Right kidney (tissue), 9 donors: ENCODE measurements at places on chromosomes 16 and 17.

DNA sequence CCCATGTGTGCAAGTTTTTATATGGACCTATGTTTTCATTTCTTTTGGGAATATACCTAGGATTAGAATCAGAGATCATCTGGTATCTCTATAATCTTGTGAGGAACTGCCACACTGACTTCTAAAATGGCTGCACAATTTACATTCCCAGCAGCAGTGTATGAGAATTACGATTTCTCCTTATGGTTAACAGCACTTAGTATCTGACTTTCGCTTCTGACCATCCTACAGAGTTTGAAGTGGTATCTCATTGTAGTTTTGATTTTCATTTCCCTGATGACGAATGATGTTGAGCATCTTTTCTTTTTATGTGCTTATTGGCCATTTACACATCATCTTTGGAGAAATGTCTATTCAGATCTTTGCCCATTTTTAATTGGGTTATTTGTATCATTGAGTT is 10.0 kb downstream of the C16orf96 start:
- DNase-seq, result no peak

- no peak for DNase-seq
These were observed 38.9 kb downstream of the KANSL1 start for GRCh38 chr17:46154151-46154816.

DNA sequence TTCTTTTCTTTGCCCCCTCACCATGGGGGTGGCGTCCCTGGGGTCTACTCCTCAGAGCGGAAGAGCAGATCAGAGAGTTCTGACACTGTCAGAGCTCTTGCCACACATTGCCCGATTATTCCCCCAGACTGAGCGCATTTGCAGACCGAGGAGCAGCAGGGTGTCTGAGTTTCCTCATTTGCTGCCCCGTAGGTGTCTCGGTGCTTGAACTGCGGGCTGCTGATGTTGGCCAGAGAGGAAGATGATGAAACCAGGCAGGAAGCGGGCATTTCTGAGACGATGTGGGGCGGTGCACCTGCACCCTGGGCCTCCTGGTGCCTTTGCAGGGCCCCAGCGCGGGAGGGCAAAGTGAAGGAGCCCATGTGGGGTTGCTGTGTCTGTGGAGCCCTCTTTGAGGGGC is 55.2 kb downstream of the ARSG start:
- DNase-seq, result no peak

DNA sequence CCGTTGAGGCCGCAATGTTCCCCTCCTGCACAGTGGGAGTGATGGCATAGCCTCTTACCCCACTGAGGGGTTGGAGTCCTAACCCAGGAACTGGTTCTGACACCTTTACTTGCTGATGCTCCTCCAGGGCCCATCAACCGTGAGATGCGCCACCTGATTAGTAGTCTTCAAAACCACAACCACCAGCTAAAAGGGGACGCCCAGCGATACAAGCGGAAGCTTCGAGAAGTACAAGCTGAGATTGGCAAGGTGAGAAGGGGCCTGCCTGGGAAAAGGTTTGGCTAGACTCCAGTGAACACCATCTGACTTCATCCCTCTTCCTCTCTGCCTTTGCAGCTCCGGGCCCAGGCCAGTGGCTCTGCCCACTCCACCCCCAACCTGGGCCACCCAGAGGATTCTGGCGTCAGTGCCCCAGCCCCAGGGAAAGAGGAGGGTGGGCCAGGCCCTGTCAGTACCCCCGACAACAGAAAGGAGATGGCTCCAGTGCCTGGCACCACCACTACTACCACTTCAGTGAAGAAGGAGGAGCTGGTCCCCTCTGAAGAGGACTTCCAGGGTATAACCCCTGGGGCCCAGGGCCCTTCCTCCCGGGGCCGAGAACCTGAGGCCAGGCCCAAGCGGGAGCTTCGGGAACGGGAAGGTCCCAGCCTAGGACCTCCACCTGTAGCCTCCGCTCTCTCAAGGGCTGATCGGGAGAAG is 5.8 kb downstream of the RNF40 start:
- no peak for DNase-seq

GRCh38 chr16:87098976-87099720 is 218.0 kb downstream of the C16orf95 start:
- DNase-seq, result peak; percentile 62

GRCh38 chr16:85577899-85578598 is 35.1 kb upstream of the GSE1 start:
- DNase-seq, result no peak

- no peak for DNase-seq
These were observed 36.0 kb downstream of the ZFP90 start for GRCh38 chr16:68575082-68575481.

DNA sequence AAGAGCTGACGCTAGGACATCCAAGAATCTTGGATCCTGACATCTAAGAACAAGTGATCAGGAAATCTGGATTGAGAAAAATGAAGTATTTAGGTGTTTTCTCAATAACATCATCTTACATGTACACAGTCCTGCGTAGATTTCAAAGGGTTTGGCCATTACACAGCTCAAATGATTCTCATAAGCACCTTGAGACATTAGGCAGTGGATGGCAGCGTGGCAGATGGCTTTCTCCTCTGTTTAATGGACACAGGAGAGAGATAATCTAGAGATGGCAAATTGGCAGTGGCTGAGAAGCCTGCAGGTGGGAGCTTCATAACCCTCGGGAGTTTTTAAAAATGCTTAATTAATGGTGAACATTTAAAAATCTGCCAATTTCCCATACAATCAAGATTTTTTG is 137.5 kb downstream of the ZFHX3 start:
- DNase-seq, result no peak

DNA sequence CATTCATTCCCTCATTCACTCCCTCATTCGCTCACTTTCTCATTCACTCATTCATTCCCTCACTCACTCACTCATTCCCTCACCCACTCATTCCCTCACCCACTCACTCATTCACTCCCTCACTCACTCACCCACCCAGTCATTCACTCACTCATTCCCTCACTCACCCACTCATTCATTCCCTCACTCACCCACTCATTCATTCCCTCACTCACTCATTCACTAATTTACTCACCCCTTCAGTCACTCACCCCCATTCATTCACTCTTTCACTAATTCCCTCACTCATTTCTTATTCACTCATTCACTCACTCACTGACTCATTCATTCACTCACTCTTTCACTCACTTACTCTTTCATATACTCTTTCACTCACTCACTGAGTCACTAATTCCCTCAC is 303.1 kb downstream of the C16orf95 start:
- DNase-seq, result no peak

- DNase-seq, result no peak
These were observed 18.5 kb downstream of the RGS9 start for GRCh38 chr17:65155622-65156021.

GRCh38 chr17:78383725-78384471 is 5.4 kb downstream of the PGS1 start:
- DNase-seq, result no peak

GRCh38 chr17:64920419-64921172 is 1.3 kb upstream of the LRRC37A3 start:
- DNase-seq, result peak; percentile 28

GRCh38 chr17:79137789-79138165 is 63.2 kb downstream of the ENGASE start:
- DNase-seq, result no peak

GRCh38 chr17:1697681-1698080 is 12.5 kb downstream of the TLCD2 start:
- no peak for DNase-seq

GRCh38 chr17:67111327-67111726 is 67.0 kb downstream of the CACNG1 start:
- DNase-seq, result no peak

DNA sequence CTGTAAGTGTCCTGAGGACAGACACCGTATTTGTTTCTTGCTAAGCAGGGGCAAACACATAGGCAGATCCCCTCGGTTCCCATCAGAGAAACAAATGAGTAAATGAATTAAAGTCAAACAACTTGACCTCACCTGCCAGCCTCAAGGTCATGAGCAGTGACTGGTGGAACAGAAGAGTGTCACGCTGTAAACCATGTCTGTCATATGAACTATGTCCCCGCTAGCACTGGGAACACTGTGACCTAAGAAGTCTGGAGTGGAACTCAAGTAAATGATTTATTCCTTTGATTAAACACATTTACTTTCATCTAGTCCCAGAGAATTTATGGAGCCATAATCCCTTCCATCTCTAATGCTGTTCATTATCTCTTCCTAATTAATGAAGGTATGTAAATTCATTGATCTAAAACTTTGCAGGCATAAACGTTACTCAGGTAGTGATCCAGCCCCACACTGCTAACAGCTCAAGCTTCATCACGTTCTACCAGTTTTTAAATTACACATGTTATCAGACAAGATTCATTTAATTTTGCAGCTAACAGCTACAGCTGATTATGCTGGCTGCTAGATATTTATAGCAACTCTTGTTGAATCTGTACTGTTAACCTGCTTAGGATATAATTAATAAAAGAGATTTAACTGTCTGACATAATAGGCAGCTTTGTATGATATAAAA is 38.7 kb downstream of the CPPED1 start:
- no peak for DNase-seq

DNA sequence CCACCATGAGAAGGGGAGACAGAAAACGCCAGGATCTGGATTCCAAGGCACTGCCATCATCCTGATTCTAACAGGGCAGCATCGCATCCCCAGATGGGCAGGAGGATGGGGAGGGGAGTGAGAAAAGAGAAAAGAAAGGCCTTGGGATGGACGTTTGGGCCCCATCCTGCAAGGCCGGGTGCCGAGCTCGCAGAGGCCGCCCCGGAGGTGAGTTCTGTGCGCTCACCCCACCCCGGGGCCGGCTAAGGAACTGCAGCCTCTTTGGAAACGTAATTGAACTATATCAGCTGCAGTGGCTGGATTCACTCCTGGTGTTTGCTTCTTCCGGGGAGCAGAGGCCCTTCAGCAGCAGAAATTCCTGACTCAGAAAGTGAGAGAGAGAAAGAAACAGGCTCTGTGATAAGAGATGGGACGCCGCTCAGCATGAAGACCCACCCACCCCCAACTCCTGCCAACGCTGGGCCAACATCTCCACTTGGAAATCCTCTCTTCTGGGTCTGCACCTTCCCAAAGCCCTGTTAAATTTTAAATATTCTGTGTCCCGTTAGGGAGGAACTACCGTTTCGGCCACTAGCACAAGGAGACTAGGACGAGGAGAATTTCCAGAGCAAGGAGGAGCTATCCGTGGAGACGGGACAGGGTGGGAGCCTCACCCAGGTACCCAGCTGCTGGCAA is 8.5 kb upstream of the SSTR2 start:
- DNase-seq, result peak; percentile 67

GRCh38 chr17:74303305-74303704 is 22.7 kb upstream of the KIF19 start:
- DNase-seq, result no peak

DNA sequence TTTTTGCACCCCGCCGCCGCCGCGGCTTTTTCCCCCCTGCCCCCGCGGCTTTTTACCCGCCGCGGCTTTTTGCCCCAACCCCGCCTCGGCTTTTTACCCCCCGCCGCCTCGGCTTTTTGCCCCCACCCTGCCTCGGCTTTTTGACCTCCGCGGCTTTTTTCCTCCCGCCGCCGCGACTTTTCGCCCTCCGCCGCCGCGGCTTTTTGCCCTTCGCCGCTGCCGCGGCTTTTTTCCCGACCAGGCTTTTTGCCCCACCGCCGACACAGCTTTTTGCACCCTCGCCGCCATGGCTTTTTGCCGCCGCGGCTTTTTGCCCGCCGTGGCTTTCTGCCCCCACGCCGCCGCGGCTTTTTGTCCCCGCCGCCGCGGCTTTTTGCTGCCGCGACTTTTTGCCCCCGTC is 137.0 kb upstream of the TP53TG3D start:
- DNase-seq, result peak; percentile 5

- no peak for DNase-seq
These were observed 7.5 kb downstream of the MARCHF10 start for GRCh38 chr17:62800585-62800984.

GRCh38 chr17:29021226-29021625 is 15.4 kb upstream of the SEZ6 start:
- DNase-seq, result no peak

- DNase-seq, result no peak
These were observed 13.3 kb downstream of the CAVIN1 start for GRCh38 chr17:42409523-42410318.

GRCh38 chr17:9918804-9919352 is 13.8 kb upstream of the RCVRN start:
- DNase-seq, result no peak
